Thoracic aorta (tissue), 2 donors: ENCODE measurements at places on chromosomes 4 and X. TPM values are rescaled to one million over a fixed set of nuclear protein-coding genes. Genes with fewer than 3 reads are reported as not detected.

GRCh38 chrX:101595739-101596419, 21.9 kb downstream of the ARMCX6 start:
- no peaks in the 10 kb centered on the region for H3K27me3 ChIP-seq
- H3K4me3 ChIP-seq: no peak overlapping the region
- no peak for DNase-seq
- H3K27ac ChIP-seq: no peak overlapping the region
- no peaks in the 10 kb centered on the region for H3K36me3 ChIP-seq
- H3K4me1 ChIP-seq: no peaks in the 10 kb centered on the region

GRCh38 chrX:31988975-31989374, 917.1 kb upstream of the FTHL17 start:
- no peak for DNase-seq
- H3K36me3 ChIP-seq: no peaks in the 10 kb centered on the region
- H3K27ac ChIP-seq: no peak overlapping the region
- no peaks in the 10 kb centered on the region for H3K27me3 ChIP-seq
- no peak overlapping the region for H3K4me3 ChIP-seq

GRCh38 chrX:30931920-30932319, 42.9 kb upstream of the TAB3 start:
- no peaks in the 10 kb centered on the region for H3K36me3 ChIP-seq
- H3K27ac ChIP-seq: no peak overlapping the region
- H3K4me3 ChIP-seq: no peak overlapping the region
- DNase-seq: no peak
- no peaks in the 10 kb centered on the region for H3K4me1 ChIP-seq

DNA sequence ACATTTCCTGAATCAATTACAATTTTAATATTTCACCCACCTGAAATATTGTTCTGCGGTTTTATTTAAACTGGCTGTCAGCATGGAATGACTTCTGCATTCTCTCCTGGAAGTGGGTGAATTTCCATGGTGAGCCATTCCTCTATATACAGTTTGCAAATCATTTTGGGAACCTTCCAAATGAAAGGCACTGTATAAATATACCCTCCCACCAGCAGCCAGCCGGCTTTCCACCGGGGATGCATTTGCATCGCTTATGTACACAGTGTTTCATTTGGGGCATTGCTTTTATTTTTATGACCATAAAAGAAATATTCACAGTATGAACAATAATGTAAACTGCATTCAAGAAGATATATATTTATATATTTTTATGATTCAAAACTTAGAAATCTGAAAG, 4.7 kb upstream of the IL1RAPL1 start:
- H3K4me3 ChIP-seq: no peak overlapping the region
- H3K4me1 ChIP-seq: no peaks in the 10 kb centered on the region
- no peaks in the 10 kb centered on the region for H3K36me3 ChIP-seq

- H3K27me3 ChIP-seq: no peaks in the 10 kb centered on the region
- no peaks in the 10 kb centered on the region for H3K36me3 ChIP-seq
- no peak for DNase-seq
- H3K4me3 ChIP-seq: peak overlapping the region; percentile 47
- H3K27ac ChIP-seq: no peak overlapping the region
- H3K4me1 ChIP-seq: no peaks in the 10 kb centered on the region
Measured at GRCh38 chr4:98838977-98839618, 89.8 kb downstream of the EIF4E start.

DNA sequence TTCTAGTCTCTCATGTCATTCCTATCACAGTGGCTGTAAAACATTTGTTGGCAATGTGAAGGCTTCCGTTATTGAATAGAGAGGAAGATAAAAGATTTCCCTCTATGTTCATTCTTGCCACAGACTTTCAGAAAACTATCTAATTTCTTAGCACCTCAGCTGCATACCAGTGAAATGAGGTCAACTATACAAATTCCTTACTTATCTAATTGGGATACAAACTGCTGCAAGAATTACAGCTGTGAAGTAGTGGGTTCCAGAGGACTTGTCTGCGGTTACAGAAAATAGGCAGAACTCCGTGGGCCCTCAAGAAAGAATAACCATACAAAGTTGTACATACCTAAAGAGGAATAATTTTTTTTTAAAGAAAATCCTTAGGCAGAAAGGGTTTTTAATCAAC, 175.8 kb downstream of the PPP1R2C start:
- H3K27me3 ChIP-seq: no peaks in the 10 kb centered on the region
- no peak overlapping the region for H3K27ac ChIP-seq
- no peaks in the 10 kb centered on the region for H3K4me1 ChIP-seq
- no peak overlapping the region for H3K4me3 ChIP-seq

- H3K4me3 ChIP-seq: no peak overlapping the region
- no peaks in the 10 kb centered on the region for H3K36me3 ChIP-seq
- H3K4me1 ChIP-seq: peaks cover 5% of the 10 kb centered on the region
- no peak overlapping the region for H3K27ac ChIP-seq
- no peak for DNase-seq
Measured at GRCh38 chr4:1255151-1255550, 6.2 kb upstream of the CTBP1 start.

GRCh38 chr4:142324572-142324971, 521.5 kb downstream of the INPP4B start:
- no peaks in the 10 kb centered on the region for H3K27me3 ChIP-seq
- no peak overlapping the region for H3K4me3 ChIP-seq
- no peaks in the 10 kb centered on the region for H3K4me1 ChIP-seq

- H3K36me3 ChIP-seq: no peaks in the 10 kb centered on the region
- no peak for DNase-seq
- no peak overlapping the region for H3K27ac ChIP-seq
- no peak overlapping the region for H3K4me3 ChIP-seq
- H3K27me3 ChIP-seq: no peaks in the 10 kb centered on the region
- H3K4me1 ChIP-seq: no peaks in the 10 kb centered on the region
Measured at GRCh38 chr4:82553020-82553419, 8.8 kb downstream of the TMEM150C start.

- H3K4me3 ChIP-seq: no peak overlapping the region
- no peak overlapping the region for H3K27ac ChIP-seq
- H3K36me3 ChIP-seq: no peaks in the 10 kb centered on the region
- H3K4me1 ChIP-seq: no peaks in the 10 kb centered on the region
Measured at GRCh38 chrX:48883729-48884128, 13.8 kb downstream of the TIMM17B start.

GRCh38 chr4:66840178-66840577, 705.1 kb downstream of the CENPC start:
- H3K36me3 ChIP-seq: no peaks in the 10 kb centered on the region
- H3K27ac ChIP-seq: no peak overlapping the region
- no peak overlapping the region for H3K4me3 ChIP-seq
- no peaks in the 10 kb centered on the region for H3K4me1 ChIP-seq
- no peak for DNase-seq

DNA sequence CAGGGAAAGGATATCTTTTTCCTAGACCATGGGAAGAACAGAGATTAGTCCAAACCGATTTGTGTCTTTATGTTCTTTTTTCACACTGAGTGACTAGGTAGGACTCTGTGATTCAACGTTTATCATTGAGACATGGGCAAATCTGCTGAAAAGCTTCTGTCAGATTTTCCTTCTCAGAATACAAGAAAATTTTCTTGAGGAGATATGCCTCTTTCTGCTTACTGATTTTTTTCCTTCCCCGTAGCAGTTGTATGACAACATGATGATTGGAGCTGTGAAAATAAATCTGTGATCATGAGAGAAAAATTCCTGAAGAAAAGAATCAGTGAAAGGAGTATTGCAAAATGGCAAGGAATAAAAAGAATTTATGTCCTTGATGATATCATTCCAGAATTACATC, 130.6 kb upstream of the FAT4 start:
- H3K27ac ChIP-seq: no peak overlapping the region
- no peak for DNase-seq
- H3K27me3 ChIP-seq: no peaks in the 10 kb centered on the region
- H3K36me3 ChIP-seq: no peaks in the 10 kb centered on the region

MAGED4B gene
- 3.2 TPM for total RNA-seq

SPARCL1 gene
- 1,225 TPM for total RNA-seq

WNK3 gene
- total RNA-seq: 3.7 TPM

GASK1B gene
- 169 TPM for total RNA-seq

CC2D2A gene
- 59.8 TPM for total RNA-seq

ARHGAP6 gene
- 22.3 TPM for total RNA-seq

SLC26A1 gene
- not detected for total RNA-seq

LGI2 gene
- total RNA-seq: 4.0 TPM

SMIM10 gene
- 9.9 TPM for total RNA-seq

TREX2 gene
- 24.8 TPM for total RNA-seq
